ENCODE measurements at places on chromosomes 7 and 10.

GRCh38 chr10:13960603-13961002 is 370.1 kb downstream of the FRMD4A start:
- no peak for DNase-seq

DNA sequence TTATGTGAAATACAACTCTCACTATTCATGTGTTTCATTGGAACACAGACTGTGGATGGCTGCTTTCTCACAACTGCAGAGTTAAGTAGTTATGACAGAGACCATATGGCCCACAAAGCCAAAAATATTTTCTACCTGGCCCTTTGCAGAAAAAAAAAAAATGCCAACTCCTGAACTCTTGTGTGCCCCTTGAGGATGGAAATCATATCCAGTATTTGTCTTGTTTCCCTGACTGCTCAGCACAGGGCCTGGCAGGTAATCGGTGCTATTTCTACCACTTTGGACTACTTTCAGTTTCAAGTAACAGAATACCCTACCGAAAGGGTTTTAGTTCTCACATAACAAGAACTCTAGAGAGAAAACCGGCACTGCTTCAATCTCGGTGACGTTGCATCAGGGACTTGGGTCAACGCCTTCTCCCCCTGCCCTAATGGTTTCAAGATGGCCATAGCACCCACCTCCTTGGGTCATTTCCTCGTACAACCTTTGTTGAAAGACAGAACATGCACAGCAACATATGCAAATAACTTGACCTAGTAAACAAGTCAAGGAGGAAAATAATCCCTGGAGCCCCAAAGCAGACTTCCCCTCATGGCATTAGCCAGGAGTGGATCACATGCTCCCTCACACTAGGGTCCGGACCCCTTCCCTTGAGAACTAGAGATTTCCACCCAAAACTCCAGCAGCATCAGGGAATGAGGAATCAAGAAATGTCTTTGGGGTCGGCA is 11.8 kb upstream of the GPNMB start:
- DNase-seq, result no peak

- DNase-seq, result no peak
Measured at GRCh38 chr7:143426479-143427142, 16.6 kb upstream of the TAS2R60 start.

DNA sequence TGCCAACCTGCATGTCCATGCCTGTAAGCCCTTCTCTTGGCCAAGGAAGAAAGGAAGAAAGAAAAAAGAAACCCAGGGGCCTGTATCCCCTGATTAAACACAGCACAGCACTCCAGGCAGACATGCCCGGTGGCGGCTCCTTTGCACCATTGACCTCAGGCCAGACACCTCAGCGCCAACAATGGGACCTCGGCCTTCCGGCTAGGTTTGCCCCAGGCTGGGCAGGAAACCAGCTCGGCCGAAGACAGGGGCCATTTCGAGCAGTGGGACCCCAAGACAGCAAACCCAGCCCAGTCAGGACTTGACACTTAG is 2.8 kb downstream of the HOXA10 start:
- DNase-seq, result no peak
